Hepatic stellate cell (primary cell): ENCODE measurements at places on chromosomes 1 and 21.
A peak's percentile ranks its signal among the peaks of the same experiment; 100 is the strongest.

DNA sequence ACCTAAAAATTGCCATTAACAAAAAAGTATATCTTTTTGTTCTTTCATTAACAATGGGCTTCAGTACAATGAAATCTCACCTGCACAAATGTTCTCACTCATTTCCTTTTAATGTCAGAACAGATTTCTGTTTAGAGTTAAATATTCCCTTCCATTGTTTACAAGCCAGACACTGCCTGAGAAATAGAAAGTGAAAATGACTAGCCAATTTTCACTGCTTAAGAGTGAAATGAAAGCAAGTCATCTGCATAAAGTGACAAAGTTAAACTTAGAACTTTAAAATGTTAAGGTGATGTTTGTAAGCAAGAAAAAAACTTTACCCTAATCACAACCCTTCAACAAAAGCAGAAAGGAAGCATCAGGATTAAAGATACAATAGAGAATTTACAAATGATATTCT, 27.5 kb downstream of the COA6 start:
- no peak for DNase-seq

- no peak for DNase-seq
Observed at GRCh38 chr1:109351457-109351856, 44.6 kb upstream of the MYBPHL start.

DNA sequence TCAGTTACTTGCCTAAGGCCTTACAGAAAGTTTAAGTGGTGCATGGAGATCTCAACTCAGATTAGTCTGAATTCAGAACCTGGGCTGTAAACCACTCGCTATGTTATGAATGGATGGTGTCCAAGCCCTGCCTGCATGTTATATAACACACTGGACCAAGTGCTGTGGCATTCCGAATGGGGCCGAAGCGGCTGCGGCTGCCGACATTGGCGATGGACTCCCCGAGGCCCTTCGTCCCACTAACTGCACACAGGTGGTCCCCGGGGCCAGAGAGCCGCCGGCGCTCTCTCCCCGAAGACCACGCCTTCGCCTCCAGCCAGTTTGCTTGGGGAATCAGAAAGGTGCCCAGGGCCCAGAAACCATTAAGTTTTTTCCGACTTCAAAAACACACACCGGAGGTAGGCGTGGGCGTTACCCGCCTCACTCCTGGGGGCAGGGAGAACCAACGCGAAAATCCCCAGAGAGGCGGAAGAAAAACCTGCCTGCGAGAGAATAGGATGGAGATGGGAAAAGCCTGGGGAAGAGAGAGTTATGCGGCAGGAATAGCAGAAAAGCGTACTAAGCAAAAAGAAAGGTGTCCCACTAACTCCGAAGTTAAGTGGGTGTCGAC, 579 bp upstream of the TENT5C start:
- DNase-seq = peak; percentile 22

DNA sequence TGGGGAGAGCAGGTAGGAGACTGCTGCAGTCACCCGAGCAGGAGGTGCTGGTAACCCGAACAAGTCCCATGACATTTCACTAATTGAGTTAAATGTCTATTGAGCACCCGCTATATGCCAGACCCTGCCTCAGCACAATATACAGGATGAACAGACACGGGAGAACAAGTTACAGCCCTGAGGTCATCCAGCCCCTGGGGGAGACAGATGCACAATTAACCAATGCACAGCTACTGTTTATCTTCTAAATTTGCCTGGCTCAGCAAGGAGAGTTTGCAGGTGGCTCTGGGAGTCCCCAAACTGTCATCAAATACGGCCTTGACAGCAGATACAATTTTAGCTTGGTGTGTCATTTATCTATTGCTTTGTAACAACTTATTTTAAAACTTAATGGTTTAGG, 18.1 kb downstream of the CITED4 start:
- DNase-seq = no peak

- no peak for DNase-seq
Observed at GRCh38 chr1:46681333-46682034, 9.8 kb downstream of the TEX38 start.

DNA sequence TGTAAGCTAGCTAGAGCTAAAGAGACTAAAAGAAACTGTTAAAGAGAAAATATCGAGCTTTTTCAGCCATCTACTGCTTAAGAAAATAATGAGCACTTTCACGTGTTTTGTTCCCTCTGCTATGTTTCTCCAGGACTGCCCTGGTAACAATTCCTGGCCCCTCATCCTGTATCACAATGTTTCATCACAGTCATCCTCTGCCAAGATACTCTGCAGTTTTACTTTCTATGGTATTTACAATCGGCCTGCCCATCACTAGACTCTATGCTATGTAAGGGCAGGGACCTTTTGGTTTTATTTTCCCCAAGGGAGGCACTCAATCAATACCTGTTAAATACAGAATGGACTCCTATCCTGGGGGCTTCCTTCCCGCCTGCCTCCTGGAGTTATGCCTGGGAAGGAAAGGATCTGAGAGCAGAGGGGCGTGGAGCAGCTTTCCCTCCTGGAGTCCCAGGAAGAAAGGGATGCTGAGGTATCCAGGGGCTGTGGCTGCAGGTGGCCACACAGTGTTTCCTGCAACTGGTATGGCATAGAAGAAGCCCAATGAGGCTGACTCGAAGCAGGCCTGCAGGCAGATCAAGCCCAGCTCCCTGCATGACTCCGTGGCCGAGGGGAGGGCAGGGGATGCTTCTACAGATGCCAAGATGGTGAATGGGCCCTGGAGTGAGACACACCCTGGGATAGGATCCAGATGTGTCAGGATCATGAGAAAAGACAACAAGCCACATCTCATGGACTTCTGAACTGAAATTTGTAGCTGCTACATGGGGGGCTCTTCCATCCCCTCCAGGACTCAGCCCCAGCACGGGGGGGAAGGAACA, 52.9 kb downstream of the MATN1 start:
- DNase-seq = no peak

- no peak for DNase-seq
Observed at GRCh38 chr21:43366656-43367055, 60.3 kb downstream of the SIK1 start.

- no peak for DNase-seq
Observed at GRCh38 chr1:232057217-232057895, 430.8 kb downstream of the DISC1 start.

DNA sequence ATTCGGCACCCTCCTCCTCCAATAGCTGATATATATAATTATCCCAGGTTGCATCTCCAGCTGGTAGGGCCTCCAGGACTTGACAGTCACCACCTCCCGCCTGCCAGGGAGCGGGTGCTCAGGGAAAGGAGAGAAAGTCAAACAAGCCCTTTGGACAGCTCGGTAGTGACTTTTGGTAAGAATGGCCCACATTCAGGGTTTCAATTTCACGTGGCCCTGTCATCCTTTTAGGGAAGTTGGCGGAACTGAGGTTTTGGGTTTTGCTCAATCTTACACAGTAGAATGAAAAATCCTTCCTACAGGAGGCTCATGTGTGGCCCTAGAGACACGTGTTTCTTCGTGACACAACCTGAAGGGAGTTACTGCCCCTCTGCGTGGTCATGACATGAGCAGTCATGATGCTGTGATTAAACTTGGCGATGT, 44.2 kb downstream of the CAPN8 start:
- DNase-seq = no peak

DNA sequence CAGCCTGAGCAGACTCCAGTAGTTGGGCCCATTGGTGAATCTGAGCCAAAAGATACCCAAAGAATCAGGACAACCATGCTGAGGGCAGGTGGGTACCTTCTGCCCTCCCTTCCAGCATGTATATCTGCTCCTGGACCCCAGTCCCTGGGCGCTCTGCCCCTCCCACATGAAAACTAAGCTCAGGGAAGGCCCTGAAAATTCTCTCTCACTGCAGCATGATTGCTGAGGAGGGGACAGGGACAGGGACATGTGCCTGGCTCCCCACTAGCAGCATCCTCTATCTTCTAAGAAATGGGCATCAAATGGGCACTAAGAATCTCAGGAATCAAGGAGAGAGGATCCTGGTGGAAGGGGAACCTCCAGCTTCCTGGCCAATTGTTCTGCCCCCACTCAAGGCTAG, 446.0 kb downstream of the MATN1 start:
- DNase-seq = no peak

DNA sequence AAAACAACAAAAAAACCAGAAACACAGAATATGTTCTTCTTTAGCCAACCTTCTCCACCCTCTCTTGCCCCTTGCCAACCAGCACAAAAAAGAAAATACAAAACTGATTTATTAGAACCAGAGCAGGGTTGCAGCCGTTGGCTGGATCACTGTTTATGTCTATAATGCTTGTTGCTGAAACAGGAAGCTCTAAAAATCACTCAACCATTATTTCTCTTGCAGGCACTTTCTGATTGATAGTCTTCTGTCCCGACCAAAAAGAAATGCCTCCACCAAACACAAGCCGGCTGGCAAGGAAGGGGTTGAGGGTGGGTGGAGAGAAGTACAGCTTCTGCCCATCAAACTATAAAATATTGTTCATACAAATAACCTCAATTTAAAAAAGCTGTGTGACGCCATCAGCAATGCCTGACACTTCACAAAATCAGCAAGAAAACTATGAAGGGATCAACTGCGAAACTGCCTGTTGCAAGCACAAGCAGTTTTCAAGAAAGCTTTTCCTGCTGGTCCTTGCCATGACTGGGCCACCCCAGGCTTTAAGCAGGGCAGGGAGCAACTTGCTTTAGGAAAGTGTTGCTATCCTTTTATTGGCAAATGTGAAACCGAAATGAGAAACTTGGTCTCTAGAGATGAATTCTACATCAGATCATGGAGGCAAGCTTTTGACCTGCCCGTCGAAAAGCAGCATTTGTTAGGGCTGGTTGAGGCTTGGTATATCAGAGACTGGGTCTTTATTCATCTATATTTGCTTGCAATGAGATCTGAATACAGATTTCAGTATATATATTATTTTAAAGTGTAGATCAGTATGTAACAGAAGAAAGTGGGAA, 174.2 kb downstream of the RUNX1 start:
- no peak for DNase-seq

GRCh38 chr1:219837274-219837993, 90.9 kb downstream of the SLC30A10 start:
- peak; percentile 19 for DNase-seq

GRCh38 chr1:22237433-22238093, 94.7 kb upstream of the WNT4 start:
- no peak for DNase-seq

GRCh38 chr1:185249563-185249962, 67.5 kb downstream of the IVNS1ABP start:
- DNase-seq = no peak

DNA sequence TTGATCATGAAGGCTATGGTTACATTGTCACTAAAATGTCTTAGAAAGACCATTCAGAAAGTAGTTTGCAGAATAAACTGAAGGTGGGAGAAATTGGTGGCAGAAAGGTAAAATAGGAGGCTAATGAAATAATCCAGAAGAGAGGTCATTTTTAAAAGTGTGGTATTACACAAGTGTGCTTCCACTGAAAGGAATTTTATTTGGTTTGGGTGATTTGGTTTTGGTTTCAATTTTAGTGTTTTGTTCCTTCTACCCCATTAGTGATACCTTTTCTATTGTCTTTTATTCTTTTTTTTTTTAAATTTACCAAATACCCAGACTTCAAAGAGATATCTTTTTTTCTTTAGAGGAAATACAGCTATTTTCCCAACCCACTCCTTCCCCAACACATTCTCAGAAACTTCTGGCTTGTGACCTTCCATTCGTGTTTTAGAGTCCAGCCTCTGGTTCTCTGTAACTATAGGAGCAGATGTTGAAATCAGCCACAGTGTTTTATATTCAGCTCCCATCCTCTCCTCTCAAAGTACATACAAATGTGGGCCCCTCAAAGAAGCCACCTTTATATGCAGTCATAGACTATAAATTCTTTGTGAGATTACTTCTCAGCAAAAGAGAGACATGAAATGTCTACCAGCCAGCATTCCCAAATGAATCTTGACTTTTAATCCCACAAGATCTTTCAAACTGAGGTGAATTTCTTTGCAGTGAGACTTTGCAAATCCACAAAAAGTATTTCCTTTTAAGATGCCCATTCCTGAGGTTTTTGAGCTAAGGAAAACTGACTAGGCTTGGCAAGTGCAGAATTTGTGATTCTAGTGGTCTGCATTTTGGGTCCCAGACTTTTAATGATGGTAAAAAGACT, 42.0 kb upstream of the PALMD start:
- DNase-seq = no peak

DNA sequence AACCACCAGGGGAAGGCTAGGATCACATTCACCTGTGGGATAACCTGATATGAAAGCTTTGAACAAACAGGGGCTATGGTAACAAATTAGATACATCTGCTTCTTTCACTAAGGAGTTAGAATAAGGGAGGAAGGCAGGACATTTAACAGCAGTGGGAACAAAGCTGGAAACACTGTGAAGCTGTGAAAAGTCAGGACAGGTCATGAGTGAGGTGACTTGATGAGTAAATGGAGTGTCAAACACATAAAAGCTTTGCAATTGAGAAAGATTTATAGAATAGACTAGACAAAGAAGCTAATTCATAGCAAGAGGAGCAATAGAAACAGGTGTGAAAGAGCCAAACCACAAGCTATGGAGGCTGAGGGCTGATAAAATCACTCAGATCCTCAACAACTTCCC, 110.0 kb downstream of the ASTN1 start:
- no peak for DNase-seq

DNA sequence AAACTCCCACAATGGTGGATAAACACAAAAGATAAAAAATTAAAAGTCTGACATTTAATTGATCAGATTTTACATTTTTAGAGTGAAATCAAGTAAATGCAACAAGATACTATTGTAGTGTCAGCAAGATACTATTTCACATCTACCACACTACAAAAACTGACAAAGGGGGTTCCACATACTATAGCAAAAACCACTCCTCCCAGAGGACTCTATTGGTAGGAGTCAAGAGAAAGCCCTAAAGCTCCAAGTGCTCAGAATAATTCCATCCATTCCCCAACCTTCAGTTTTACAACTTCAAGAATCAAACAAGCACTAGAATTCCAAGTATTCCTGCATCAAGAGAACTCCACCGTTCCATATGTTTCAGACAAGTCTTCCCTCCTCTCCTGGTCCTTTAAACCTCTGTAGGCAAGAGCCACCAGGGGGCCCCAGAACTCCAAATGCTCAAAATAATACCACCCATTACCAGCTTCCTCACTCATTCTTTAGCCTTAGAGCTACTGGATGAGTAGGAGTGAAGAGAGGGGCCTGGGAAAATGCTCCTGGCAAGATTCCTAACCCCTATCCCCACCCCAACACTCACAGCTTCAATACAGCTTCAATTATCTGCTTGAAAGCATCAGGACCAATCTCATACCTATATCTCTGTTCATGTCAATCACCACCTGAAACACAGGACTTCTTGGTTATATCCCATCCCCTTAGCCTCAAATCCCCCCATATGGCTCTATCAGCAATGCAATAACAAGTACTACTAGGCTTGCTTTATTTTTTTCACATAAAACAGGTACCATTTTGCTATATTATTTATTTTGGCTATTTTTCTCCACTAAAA, 9.9 kb downstream of the TOR1AIP2 start:
- peak; percentile 56 for DNase-seq

GRCh38 chr1:85612704-85613361, 32.3 kb downstream of the CCN1 start:
- peak; percentile 83 for DNase-seq

DNA sequence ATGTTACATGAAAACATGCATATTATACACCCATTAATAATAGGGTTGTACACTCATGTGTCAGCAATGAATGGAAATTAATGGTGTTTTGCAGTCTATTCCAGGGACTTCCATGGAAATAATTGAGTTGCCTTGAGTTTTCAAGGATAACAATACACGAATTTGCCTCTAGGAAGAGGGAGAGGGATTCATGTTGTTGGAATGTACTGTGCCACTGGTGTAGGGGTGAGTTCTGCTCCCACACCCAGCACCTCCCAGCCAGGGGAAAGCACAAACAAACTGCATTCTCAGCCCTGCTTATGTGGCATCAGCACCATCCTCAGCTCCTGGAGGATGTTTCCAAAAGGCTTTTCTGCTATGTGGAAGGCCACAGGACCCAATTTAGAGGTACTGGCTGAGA, 57.8 kb downstream of the BCAR3 start:
- peak; percentile 80 for DNase-seq
